MM.1S (cell line): ENCODE measurements at places on chromosomes 12 and 14.

DNA sequence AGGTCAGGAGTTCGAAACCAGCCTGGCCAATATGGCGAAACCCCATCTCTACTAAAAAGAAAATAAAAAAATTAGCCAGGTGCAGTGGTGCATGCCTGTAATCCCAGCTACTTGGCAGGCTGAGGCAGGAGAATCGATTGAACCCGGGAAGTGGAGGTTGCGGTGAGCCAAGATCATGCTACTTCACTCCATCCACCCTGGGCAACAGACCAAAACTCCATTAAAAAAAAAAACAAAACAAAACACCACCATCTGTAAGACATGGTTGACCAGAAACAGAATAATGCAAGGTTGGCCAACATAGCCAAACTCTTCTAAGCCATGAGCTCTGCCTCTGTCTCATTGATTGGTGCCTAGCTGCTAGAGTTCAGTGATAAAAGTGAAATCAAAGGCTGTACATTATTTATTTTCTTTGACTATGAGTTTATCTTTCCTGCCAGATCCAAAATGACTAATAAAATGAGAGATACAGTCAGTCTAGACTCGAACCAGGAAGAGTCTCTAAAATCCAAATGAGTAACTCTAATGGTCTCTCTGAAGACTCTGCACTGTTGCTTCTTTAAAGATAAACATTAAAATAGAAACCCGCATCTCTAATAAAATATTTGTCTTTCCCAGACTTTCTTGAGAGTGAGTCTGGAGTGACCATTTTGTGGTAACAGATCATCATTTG, 404.7 kb downstream of the DAD1 start:
- DNase-seq, result no peak

- no peak for DNase-seq
Measured at GRCh38 chr14:101823066-101823465, 61.6 kb downstream of the PPP2R5C start.

DNA sequence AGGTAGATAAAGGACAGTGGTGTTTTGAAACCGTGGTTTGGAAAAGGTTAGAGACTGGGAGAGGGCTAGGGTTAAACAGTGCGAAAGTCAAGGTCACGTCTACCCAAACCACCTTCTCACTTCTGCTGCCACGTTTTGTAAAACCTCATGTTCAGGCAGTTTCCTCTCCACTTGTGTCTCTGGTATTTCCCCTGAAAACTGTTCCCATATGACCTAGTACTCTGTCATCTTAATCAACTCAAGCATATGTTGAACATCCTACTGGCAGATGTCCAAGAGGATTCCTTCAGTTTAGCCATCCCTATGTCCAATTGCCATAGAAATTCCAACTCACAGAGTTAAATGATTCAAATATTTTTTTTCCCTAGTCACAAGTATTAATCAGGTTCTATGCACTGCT, 17.4 kb downstream of the CLEC4C start:
- no peak for DNase-seq

- no peak for DNase-seq
Measured at GRCh38 chr12:1536817-1537216, 57.6 kb downstream of the FBXL14 start.

- DNase-seq, result no peak
Measured at GRCh38 chr14:90536511-90537191, 139.8 kb downstream of the CALM1 start.

GRCh38 chr12:58415716-58416115, 474.3 kb downstream of the ATP23 start:
- DNase-seq, result no peak

DNA sequence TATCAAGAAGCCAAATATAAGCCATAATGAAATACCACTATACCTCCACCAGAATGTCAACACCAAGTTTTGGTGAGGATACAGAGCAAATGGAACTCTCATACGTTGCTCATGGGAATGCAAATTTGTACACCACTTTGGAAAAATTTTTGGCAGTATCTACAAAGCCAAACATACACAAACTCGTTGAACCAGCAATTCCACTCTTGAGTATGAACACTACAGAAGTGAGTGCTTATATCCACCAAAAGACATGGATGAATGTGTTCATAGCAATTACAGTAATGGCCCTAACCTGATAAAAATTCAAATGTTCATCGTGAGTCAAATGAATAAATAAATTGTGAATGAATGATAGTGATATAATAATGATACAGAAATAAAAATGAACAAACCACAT, 24.8 kb downstream of the C12orf71 start:
- no peak for DNase-seq

DNA sequence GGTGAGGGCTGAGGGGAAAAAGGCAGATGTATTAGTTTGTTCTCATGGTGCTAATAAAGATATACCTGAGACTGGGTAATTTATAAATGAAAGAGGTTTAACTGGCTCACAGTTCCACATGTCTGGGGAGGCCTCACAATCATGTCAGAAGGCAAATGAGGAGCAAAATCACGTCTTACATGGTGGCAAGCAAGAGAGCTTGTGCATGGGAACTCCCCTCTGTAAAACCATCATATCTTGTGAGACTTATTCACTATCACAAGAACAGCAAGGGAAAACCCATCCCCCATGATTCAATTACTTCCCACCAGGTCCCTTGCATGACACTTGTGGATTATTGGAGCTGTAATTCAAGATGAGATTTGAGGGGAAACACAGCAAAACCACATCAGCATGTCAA, 1220.9 kb downstream of the GALC start:
- no peak for DNase-seq

GRCh38 chr12:111138016-111138415, 217.6 kb upstream of the MYL2 start:
- no peak for DNase-seq

DNA sequence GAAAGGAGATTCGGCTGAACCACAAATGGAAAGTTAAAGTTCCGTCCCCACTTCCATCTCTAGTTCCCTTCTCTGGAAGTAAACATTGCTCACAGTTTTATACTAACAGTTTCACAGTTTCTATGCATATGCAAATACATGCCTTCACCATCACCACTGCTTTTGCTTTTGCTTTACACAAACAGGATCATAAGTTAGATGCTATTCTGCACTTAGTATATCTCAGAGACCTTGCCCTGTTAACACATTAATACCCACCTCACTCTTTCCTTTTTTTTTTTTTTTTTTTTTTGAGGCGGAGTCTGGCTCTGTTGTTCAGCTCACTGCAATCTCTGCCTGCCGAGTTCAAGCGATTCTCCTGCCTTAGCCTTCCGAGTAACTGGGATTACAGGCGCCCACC, 890 bp downstream of the TEP1 start:
- peak; percentile 15 for DNase-seq

- no peak for DNase-seq
Measured at GRCh38 chr12:75698052-75698451, 186.6 kb upstream of the KRR1 start.

DNA sequence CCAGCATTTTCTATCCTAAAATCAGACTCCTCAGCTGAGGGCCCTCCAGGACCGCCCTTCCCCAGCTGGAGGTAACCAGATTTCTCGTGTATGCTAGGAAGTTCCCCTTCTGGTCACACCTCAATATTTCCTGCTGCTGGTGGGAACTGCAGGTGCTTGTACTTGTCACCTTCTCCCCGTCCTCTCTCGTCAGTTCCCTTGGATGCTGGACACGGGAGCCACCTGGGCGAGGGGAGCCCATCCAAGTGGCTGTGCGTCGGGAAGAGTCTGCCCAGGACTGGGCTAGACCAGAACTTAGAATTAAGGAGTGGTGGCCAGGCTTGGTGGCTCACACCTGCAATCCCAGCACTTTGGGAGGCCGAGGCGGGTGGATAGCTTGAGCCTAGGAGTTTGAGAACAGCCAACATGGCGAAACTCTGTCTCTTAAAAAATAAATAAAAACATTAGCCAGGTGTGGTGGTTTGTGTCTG, 23.2 kb upstream of the KIF26A start:
- no peak for DNase-seq

- no peak for DNase-seq
Measured at GRCh38 chr12:55720894-55721444, 776 bp downstream of the RDH5 start.

DNA sequence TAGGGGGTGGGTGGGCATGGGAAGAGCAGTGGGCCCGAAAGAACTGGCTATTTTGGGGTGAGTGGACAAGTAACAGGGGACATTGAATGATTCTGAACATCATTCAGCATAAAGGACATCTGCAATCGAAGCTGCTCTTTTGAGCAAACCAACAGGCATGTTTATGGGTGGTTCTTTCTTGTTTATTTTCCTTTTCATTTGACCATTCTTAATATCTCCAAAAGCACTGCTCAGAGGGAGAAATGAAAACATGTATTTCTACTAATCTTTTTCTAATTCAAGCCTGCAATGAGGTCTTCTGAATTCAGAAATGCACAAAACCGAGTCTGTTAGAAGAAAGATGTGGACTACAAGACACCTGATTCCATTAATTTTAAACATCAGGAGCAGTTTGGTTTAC, 54.0 kb downstream of the NUAK1 start:
- no peak for DNase-seq

GRCh38 chr12:6372403-6373003, 2.9 kb downstream of the SCNN1A start:
- DNase-seq, result peak; percentile 45

- DNase-seq, result no peak
Measured at GRCh38 chr12:107372229-107372658, 278.9 kb upstream of the CRY1 start.

- no peak for DNase-seq
Measured at GRCh38 chr12:52211716-52212585, 20.1 kb upstream of the KRT80 start.

DNA sequence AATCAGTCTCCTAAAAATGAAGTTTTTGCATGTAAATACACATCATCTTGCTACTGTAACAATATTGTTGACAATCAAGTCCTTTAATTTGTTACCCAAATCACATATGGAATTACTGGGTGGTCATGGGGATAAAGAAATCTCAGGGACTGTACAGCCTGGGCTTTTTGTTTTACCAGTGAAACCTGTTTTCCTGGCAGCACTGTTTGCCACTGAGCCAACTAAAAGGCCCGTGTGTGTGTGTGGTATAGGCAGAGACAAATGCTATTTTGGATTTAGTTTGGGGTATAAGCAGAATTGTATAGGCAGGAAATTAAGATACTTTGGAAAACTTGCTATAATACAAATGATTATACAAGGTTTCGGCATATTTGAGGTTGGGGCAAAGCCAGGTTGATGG, 5.7 kb downstream of the NUP37 start:
- DNase-seq, result no peak

DNA sequence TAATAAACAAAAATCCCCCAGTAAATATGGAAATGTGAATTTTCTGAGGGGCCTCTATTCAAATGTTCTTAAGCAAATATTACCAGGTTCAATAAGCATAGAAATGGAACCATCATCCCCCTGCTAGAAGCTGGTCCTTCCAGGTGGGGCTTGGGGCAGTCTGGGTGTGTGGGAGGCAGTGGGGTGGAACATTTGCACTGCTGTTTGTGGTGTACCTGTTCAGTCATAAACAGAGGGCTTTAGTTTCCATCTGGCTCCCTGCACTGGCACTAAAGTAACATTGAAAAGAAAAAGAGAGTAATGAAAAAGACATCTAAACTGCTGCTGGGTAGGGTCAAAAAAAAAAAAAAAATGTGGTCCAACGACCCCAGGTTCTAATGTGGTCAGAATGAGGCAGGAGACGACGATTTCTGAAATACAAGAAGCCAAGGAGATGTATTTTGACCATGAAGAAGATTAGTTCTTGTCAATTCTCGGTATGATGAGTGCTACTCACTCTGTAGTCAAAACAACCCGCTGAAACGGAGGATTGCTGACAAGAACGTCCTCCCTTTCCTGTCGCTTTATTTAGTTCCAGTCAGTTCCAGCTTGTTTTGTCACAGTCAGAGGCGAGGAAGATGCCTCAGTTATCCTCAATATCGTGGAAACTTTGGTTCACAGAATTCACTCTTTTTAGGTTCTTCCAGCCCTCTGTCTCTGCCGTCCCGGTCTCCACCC, 44.2 kb upstream of the MANSC4 start:
- DNase-seq, result peak; percentile 27

- no peak for DNase-seq
Measured at GRCh38 chr14:92499234-92499633, 14.3 kb upstream of the RIN3 start.

GRCh38 chr12:100017056-100017455, 32.3 kb upstream of the ANKS1B start:
- no peak for DNase-seq

GRCh38 chr12:65313719-65314317, 35.3 kb downstream of the MSRB3 start:
- DNase-seq, result peak; percentile 15

GRCh38 chr12:3015356-3015755, 56.2 kb downstream of the TEAD4 start:
- no peak for DNase-seq

- no peak for DNase-seq
Measured at GRCh38 chr12:121441555-121441954, 41.6 kb downstream of the RNF34 start.

DNA sequence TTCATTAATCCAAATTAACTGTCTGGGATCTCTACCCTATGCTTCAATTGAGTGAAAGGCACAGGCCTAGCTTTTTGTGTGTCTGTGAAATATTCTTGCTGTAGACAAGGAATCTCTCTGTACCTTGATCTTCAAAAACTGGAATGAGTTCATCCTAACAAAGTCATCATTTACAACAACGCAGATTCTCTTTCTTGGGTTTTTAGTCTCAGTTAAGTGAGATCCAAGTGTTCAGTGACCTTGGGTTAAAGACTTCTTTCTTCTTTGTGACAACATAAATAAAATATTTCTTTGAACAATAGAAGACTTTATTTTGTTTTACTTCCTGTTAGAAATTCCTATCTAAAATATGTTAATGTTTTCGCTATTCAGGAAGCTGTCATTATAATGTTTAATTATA, 192.2 kb upstream of the LMNTD1 start:
- DNase-seq, result no peak

DNA sequence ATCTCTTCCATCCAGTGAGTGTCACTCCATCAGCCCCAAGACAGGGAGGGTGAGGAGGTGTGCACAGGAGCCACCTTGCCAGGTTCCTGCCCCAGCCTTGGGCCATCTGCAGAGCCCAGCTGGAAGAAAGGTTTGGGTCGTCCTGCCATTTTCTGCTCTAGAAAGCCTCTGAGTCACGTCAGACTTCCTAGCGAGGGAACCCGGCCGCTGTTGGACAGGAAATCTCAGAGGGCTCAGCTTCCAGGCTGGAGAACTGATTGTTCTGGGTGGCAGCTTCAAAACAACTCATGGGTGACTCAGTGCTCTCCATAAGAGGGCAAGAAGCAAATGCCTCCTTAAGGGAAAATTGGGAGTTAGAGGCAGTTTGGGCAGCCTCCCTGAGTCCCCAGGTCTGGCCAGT, 16.6 kb downstream of the HIP1R start:
- no peak for DNase-seq

- DNase-seq, result no peak
Measured at GRCh38 chr12:3152011-3152511, 74.9 kb downstream of the TSPAN9 start.
